ENCODE measurements at places on chromosomes 5 and 9. TPM values are rescaled to one million over a fixed set of nuclear protein-coding genes. Genes with fewer than 3 reads are reported as not detected.

NMUR2 gene
- total RNA-seq = 0.18 TPM

TNFSF15 gene
- 0.35 TPM for total RNA-seq

LEAP2 gene
- total RNA-seq = 1.4 TPM

STK32A gene
- 0.66 TPM for total RNA-seq

CDC20B gene
- total RNA-seq = not detected

CARD9 gene
- total RNA-seq = 1.2 TPM

GOLGA1 gene
- 9.1 TPM for total RNA-seq

DNA sequence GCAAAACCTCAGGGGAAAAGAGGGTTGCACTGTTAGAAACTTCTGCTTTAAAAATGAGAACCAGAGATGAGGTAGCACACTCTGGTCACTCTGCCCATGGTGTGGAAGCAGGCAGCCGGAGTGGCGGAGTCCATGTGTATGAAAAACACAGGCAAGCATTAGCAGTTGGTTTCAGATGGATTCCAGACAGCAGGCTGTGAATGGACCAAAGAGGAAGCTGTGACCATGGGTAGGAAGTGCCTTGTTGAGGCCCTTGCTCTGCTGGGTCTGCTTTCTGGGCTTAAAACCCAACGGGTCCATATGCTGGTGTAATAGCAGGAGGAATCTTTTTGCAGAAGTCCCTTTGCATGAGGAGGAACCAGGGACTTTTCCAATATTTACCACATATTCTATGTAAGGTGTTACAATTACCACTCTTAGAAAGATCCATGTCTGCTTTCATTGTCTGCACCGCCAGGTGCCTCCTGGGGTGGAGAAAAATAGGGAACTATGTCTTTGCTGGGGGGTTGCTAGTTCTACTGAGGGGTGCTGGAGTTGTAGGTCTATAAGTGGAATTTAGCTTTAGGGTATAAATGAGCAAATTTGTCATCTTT, 77.0 kb downstream of the ANKRD55 start:
- no peak overlapping the region for H3K4me3 ChIP-seq
- H3K4me1 ChIP-seq = peaks cover 4% of the 10 kb centered on the region
- H3K27me3 ChIP-seq = no peaks in the 10 kb centered on the region
- H3K36me3 ChIP-seq = no peaks in the 10 kb centered on the region

DNA sequence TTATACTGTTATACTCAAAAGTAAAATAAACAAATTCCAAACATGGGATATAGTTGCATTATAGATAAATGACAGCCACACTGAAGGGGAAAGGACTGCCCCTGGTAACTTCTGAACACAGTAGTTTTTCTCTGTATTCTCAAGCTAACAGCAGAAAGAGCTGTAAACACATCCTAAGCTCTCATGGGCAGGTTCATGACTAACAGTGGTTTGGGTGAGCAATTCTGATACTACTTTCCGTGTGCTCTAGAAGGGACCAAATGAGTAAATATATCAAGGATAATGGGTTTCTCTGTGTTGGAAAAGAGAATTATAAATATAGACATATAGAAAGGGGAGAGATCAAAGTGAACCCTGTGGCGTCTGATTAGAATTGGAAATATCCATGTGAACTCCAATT, 2.2 kb upstream of the LCN6 start:
- DNase-seq = no peak
- H3K4me3 ChIP-seq = no peak overlapping the region
- H3K27me3 ChIP-seq = no peaks in the 10 kb centered on the region
- no peaks in the 10 kb centered on the region for H3K36me3 ChIP-seq

GRCh38 chr9:93505541-93506132, 52.3 kb upstream of the FAM120AOS start:
- DNase-seq = no peak
- no peak overlapping the region for H3K27ac ChIP-seq
- peaks cover 16% of the 10 kb centered on the region for H3K36me3 ChIP-seq
- H3K4me1 ChIP-seq = peaks cover 3% of the 10 kb centered on the region
- H3K4me3 ChIP-seq = no peak overlapping the region
- H3K27me3 ChIP-seq = no peaks in the 10 kb centered on the region

DNA sequence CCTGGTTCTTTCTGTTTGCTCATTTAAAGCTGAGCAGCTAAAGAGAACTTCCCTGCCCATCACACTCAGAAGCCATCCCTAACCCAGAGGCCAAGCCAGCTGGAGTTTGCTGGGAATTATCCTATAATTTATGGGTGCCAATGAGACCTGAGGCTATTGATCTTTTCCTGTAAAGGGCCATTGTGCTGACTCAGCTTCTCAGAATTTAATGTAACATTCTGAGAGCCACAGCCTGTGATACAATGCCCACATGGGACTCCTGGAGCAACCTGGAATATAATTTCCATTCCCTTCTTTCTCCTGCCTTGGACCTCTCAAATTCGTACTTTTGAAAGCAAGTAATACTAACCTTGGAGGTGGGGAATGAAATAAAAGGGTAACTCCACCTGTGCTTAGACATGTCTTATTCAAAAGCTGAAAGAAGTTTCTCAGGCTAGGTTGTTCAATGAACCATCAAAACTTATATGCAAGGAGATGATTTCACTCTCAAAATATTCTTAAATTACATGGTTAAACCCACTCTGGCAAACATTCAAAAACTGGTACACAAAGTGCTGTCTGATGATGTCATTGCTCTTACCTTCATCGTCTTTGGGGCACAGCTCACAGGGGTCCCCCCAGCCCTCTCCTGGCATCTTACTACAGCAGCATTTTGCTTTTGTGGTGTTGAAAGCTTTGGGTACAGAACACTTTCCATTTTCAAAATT, 206.7 kb downstream of the SLC12A2 start:
- H3K27me3 ChIP-seq = no peaks in the 10 kb centered on the region
- H3K4me1 ChIP-seq = no peaks in the 10 kb centered on the region
- H3K36me3 ChIP-seq = peaks cover 22% of the 10 kb centered on the region
- H3K27ac ChIP-seq = no peak overlapping the region
- no peak for DNase-seq
